CD4-positive, alpha-beta T cell treated with Interleukin-21 for 1 hour (primary cell): ENCODE measurements at places on chromosomes 6 and 20.

GRCh38 chr6:55174211-55175026 lies at the start of gene HCRTR2:
Gene HCRTR2, plus strand, starts transcription at chr6:55174515. Its CDS starts 73 bp downstream, at chr6:55174588.
- no peak for DNase-seq

GRCh38 chr6:3438190-3439167 lies 18.4 kb downstream of the SLC22A23 start:
- no peak for DNase-seq

GRCh38 chr20:60310560-60311349 lies 352.5 kb downstream of the CDH26 start:
- no peak for DNase-seq

DNA sequence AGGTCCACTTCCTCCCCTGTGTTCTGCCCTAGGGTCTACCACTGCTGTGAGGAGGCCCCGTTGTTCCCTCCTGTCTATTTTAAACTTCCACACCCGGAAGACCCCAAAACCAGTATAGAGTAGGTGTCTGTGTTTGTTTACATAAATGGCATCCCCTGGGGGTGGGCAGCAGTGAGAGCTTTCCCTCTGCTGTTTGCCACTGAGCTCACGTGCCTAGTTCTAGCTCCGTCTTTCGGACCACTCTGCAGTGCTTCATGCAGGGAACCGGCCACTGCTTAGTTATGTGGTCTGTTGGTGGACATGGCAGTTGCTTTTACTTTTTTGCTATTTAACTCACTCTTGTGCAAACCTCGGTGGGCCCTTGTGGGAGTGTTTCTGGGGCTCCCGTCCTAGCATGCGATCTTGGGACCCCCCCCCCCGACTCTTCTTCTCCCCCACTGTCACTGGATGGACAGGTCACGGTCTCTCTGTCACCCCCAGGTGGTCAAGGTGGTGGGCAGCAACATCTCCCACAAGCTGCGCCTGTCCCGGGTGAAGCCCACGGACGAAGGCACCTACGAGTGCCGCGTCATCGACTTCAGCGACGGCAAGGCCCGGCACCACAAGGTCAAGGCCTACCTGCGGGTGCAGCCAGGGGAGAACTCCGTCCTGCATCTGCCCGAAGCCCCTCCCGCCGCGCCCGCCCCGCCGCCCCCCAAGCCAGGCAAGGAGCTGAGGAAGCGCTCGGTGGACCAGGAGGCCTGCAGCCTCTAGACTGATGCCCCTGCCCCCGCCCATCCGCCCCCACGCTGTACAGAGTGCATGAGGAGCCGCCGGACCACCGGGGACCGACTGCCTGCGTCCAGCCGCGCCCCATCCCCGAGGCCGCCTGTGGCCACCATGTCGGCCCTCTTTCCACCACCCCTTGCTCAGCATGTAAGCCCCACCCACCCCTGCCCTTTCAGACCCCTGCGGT lies 40.9 kb downstream of the VSTM2L start:
- no peak for DNase-seq

DNA sequence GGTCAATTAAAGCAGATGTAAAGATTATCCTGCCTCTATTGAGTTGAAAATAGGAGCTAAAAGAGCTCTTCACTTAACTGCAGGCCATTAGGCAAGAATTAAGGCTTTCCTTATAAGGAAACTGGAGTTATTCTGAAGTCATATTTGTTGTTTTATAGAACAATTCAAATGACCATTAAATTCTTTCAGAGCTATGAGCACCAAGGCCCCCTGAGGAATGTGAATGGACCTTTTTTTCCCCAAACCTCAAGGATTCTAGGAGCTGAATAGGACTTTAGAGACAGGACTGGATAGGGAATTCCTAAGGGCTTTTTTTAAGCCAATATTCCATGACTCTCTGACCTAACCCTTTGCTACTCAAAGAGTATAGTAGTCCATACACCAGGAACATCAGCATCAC lies 565.7 kb upstream of the BTBD3 start:
- no peak for DNase-seq

DNA sequence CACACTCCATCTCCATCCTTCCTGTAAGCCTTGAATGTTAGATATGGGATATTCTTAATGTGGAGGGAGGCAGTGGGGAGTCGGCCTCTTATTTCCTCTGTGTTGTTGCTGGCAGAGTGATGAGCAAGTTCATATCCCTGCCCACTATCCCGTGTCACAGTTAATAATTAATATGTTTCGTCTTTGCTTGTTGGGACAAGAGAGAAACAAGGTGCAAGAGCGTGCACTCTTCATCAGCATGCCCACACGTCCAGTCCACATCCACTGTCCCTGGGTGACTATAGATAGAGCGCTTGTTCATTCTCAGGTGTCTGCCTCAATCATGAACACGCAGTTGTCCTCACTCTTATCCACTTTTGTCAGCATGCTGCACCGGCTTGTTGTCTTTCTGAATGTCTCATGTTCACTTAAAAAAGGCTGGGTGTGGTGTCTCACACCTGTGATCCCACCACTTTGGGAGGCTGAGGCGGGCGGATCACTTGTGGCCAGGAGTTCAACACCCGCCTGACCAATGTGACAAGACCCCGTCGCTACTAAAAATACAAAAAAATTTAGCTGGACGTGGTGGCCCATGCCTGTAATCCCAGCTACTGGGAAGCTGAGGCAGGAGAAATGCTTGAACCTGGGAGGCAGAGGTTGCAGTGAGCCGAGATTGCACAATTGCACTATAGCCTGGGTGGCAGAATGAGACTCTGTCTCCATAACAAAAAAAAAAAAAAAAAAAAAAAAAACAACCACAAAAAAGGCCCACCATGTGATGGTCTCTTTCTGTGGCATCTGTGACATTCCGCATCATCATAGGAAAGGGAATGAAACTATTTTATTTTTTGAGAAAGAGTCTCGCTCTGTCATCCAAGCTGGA lies 34.2 kb downstream of the PPP1R3G start:
- no peak for DNase-seq

GRCh38 chr20:46264391-46265266 lies 43.7 kb downstream of the CDH22 start:
- DNase-seq, result no peak

- DNase-seq, result no peak
Observed at GRCh38 chr6:46491628-46492547, 639 bp upstream of the RCAN2 start.

- DNase-seq, result no peak
Observed at GRCh38 chr6:136016228-136017225, 165.0 kb downstream of the PDE7B start.

DNA sequence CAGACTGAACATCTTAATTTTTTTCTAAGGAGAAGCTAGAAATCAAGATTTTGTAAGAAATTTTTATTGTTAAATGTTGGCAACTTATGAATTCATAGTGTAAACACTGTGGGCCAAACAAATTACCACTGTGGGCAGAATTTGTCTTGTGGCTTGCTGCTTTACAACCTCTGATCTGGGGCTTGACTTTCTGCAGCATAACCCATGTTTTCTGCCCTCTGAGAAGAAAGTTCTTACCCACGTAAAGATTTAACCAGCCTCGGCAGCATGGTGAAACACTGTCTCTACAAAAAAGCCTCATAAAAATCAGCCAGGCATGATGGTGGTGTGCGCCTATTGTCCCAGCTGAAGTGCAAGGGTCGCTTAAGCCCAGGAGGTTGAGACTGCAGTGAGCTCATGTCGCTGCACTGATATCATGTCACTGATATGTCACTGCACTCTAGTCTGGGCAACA lies 12.9 kb downstream of the ITCH start:
- no peak for DNase-seq

- no peak for DNase-seq
Observed at GRCh38 chr6:166502453-166502852, 84.0 kb downstream of the RAMACL start.

DNA sequence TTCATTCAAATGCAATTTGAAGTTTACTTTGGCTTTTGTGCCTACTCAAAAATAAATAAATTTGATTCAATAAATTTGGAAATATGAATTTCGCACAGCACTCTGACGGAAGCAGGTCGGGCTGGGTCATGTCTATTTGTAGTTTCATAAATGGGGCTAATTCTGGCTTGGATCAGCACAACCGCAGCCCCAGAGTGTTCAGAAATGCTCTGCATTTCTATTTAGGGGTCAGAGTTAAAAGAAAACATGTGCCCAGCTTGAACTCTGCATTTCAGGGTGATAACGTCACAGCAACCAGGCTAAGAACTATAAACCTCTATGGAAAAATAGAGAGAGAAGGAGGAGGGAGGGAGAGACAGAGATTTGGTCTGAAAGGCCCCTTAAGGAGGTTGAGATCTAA lies 480.9 kb upstream of the NOX3 start:
- DNase-seq, result no peak

- no peak for DNase-seq
Observed at GRCh38 chr6:26057899-26058298, 29.3 kb upstream of the HFE start.

- DNase-seq, result no peak
Observed at GRCh38 chr20:35826397-35826998, 54.7 kb downstream of the PHF20 start.

- no peak for DNase-seq
Observed at GRCh38 chr6:147643341-147644200, 135.1 kb downstream of the SAMD5 start.
